ENCODE measurements at places on chromosomes 6 and 20. TPM values are rescaled to one million over a fixed set of nuclear protein-coding genes. Genes with fewer than 3 reads are reported as not detected.

The NRSN1 gene
- total RNA-seq: not detected

The NKX2-2 gene
- total RNA-seq: not detected

The OPRM1 gene
- not detected for total RNA-seq

The SLC22A7 gene
- total RNA-seq: not detected

The LAMA5 gene
- 53.8 TPM for total RNA-seq

The ANGPT4 gene
- not detected for total RNA-seq

The BPIFA1 gene
- not detected for total RNA-seq

The TRAPPC3L gene
- under 0.01 TPM for total RNA-seq

The HLA-F gene
- total RNA-seq: 14.7 TPM

The HLA-DMB gene
- total RNA-seq: not detected

The PNISR gene
- 71.0 TPM for total RNA-seq

The REPS1 gene
- total RNA-seq: 35.9 TPM

The TCEA2 gene
- 27.6 TPM for total RNA-seq

The IL17F gene
- not detected for total RNA-seq

The SLC35D3 gene
- 0.14 TPM for total RNA-seq

The PRRC2A gene
- total RNA-seq: 105 TPM

The CCM2L gene
- not detected for total RNA-seq

The GPR6 gene
- total RNA-seq: not detected

The LRRN4 gene
- total RNA-seq: 0.29 TPM

The SFT2D1 gene
- 30.0 TPM for total RNA-seq

The PHACTR3 gene
- under 0.01 TPM for total RNA-seq

The SASH1 gene
- total RNA-seq: 47.5 TPM

The BPIFA2 gene
- total RNA-seq: not detected

The TCF19 gene
- 0.66 TPM for total RNA-seq

The SULF2 gene
- 5.5 TPM for total RNA-seq

The MRAP2 gene
- total RNA-seq: not detected

The C2 gene
- total RNA-seq: 14.2 TPM

The SIRPB2 gene
- total RNA-seq: not detected

The LAMA2 gene
- total RNA-seq: 193 TPM

The ZNF165 gene
- 0.22 TPM for total RNA-seq

The C6orf58 gene
- total RNA-seq: not detected

The TRIM40 gene
- not detected for total RNA-seq

The SPAG4 gene
- 5.0 TPM for total RNA-seq

The XKR7 gene
- not detected for total RNA-seq

The BAK1 gene
- total RNA-seq: 19.9 TPM

The SPATS1 gene
- total RNA-seq: not detected

The HFE gene
- 16.9 TPM for total RNA-seq

The OXT gene
- not detected for total RNA-seq

The DNMT3B gene
- 2.2 TPM for total RNA-seq

The C6orf132 gene
- total RNA-seq: 2.3 TPM

The SIRPD gene
- not detected for total RNA-seq

The PNLDC1 gene
- not detected for total RNA-seq

The ACTL10 gene
- 1.6 TPM for total RNA-seq

The C6orf15 gene
- not detected for total RNA-seq

The C6orf118 gene
- not detected for total RNA-seq

The PDYN gene
- total RNA-seq: not detected

The DEFB132 gene
- total RNA-seq: not detected

The TMEM181 gene
- total RNA-seq: 53.4 TPM

The MOXD1 gene
- 25.2 TPM for total RNA-seq

The CCN5 gene
- 1.3 TPM for total RNA-seq

The LPA gene
- not detected for total RNA-seq

The PAK5 gene
- not detected for total RNA-seq

The LY86 gene
- not detected for total RNA-seq

The TAB2 gene
- 25.4 TPM for total RNA-seq

The LHFPL5 gene
- total RNA-seq: not detected

The VSX1 gene
- total RNA-seq: not detected

The BPIFB1 gene
- not detected for total RNA-seq

The EFCAB8 gene
- total RNA-seq: 0.14 TPM
